ENCODE measurements at places on chromosomes 2 and 18. TPM values are rescaled to one million over a fixed set of nuclear protein-coding genes. Genes with fewer than 3 reads are reported as not detected.

The PRSS56 gene
- total RNA-seq, result not detected

The CFAP65 gene
- not detected for total RNA-seq

The RUFY4 gene
- 0.29 TPM for total RNA-seq

The KCNE4 gene
- total RNA-seq, result under 0.01 TPM

The SLC38A11 gene
- not detected for total RNA-seq

The PIGN gene
- 31.0 TPM for total RNA-seq

The CD302 gene
- total RNA-seq, result 14.4 TPM

The LIPG gene
- 80.9 TPM for total RNA-seq

The SERPINB12 gene
- total RNA-seq, result not detected

The KCTD1 gene
- total RNA-seq, result 13.6 TPM

The THSD7B gene
- total RNA-seq, result not detected

The KLHL14 gene
- under 0.01 TPM for total RNA-seq

The CYRIA gene
- 31.4 TPM for total RNA-seq

The PSMA8 gene
- not detected for total RNA-seq

The MRO gene
- not detected for total RNA-seq
